Dermis microvascular lymphatic vessel endothelial cell (primary cell): ENCODE measurements at places on chromosomes 4 and X. TPM values are rescaled to one million over a fixed set of nuclear protein-coding genes. Genes with fewer than 3 reads are reported as not detected.

The WNK3 gene
- 0.13 and 0.38 TPM in 2 replicates for total RNA-seq

The HSD17B13 gene
- under 0.01 and 0.13 TPM in 2 replicates for total RNA-seq

The FRMPD4 gene
- total RNA-seq = not detected in 2 replicates

The SSX2B gene
- not detected in 2 replicates for total RNA-seq

The TCEAL5 gene
- total RNA-seq = not detected in 2 replicates
